Putamen (tissue), 1 donor: ENCODE measurements at places on chromosomes 11 and 22.

DNA sequence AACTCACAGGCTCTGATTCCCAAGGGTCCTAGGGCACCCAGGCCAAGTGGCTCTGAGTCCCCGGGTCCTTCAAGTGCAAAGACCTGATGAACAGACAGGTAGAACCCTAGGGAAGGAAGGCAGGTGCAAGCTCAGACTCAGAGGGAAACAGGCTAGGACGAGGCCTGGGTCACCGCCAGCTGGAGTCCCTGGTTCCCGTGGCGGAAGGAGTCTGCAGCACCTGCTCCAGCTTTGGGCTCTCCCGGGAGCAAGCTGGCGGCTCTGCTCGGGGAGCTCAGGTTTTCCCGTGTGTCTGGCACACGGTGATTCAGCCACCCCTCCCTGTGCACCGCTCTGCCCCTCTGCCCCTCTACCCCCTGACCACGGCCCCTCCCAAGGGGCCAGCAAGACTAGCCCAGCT lies 59.8 kb downstream of the WNT7B start:
- DNase-seq, result no peak

DNA sequence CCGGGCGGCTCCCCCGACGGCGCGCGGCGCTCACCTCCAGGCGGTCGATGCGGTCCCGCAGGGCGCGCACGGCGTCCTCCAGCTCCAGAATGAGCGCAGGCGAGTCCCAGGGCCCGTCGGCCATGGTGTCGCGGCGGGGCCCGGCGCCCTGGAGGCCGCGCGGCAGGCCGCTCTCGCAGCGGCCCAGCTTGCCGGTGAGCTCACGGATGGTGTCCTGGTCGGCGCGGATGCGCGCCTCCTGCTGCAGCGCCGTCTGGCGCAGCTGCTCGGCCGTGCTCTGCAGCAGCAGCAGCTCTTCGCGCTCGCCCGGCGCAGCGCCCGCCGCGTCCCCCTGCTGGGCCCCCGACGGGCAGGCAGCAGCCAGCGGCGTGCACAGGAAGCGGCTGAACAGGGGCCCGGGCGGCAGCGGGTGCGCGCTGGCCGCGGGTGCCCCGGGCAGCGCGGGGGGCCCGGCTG lies 599 bp downstream of the NPTXR start:
- peak; percentile 42 for DNase-seq

DNA sequence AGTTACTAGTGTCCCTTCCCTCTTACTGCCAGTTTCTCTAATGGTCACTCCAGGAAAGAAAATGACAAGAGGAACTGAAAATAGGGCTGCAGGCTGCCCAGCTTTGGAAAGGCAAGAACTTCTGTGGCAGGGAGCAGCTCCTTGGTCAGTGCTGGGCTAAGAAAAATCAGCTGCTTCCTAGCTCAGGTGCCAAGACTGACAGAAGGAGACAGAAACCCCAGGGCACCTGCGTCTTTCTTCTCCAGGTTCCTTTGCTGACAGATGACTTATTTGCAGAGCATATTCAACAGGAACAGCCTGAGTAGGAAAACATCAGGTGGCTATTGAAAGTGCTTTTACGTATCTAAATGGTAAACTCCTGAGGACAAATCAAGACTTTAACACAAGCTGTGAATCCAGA lies 25.4 kb downstream of the MAML2 start:
- no peak for DNase-seq

GRCh38 chr11:18563090-18563730 lies 25.3 kb downstream of the UEVLD start:
- no peak for DNase-seq

DNA sequence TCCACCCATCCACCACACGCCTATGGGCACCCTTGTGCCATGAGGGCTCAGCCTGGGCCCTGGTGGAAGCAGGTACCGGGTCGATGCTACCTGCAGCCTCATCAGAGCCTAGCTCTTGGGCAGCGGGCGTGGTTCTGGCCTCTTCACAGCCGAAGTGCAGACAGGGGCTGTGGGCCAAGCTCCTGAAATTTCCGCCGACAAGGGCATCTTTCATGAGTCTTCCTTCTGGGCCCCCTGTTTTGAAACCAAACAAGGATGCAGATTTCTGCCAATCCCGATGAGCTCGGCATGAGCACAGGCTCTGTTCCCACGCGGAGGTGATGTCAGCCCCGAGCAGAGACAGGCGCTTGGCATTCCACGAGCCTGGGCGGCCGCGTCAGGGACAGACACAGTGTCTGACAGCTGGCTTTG lies 22.6 kb upstream of the MGAT3 start:
- peak; percentile 90 for DNase-seq

GRCh38 chr11:118438314-118438931 lies 2.1 kb downstream of the KMT2A start:
- peak; percentile 81 for DNase-seq

DNA sequence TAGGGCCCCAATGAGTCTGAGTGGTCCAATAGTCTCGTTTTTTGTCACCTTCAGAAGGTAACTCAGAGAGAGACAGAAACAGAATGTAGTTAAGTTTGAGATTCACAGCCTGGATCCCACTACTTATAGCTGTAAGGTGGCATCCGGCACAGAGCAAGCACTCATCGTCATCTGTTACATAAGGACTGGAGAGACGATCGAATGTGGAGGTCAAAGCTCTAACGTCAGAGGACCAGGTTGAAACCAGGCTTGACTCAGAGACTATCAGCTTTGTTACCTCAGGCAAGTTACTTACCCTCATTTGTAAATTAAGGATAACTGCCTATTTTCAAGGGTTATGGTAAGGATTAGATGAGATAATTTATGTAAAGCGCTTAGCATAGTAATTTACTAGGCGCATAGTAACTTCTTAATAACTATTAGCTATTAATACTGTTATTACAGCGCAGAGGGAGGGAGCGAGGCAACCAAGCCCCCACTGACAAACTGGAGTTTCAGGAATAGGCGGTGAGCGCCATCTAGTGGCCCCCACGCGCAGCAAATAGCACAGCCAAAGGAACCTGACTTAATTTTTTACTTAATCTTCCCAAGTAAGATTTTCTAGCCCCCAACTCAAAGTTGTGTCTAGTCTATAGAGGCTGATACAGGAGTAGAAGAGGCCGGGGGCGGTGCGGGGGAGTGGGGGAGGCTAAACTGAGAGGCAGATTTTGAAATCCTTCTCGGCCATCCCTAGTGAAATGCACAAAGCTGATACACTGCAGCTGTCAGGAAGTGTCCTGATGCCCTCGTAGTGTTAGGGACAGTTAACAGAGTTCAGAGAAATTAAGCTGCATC lies 29.0 kb upstream of the API5 start:
- no peak for DNase-seq

DNA sequence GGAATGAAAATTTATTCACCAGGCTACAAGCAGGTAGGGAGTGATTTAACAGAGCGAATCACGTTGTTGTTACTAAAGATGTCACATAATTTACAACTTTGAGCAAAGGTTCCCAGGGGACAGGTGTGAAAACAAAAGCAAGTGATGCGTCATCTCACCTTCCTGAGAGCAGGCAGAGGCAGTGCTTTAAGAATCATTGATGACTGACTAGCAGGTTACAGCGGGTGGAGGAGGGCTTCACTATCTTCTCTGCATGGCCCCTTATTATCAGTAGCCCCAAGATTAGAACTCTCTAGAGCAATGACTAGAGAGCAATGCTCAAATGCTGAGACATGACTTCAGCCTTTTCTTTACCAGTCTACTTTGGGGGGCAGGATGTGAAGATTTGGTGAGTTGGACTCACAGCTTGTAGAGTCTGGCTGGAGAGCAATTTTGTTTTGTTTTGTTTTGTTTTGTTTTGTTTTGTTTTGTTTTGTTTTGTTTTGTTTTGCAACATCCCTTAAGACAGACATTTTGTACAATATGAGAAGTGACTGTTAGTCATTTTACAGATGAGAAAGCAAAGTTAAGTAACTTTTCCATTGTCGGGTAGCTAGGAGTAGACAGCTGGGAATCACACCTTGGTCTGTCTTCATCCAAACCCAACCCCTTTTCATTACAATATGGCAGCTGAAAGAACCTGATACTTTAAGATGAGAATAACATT lies 84.8 kb downstream of the SLC1A2 start:
- DNase-seq, result no peak

GRCh38 chr11:19345848-19346681 lies 105.3 kb upstream of the E2F8 start:
- peak; percentile 60 for DNase-seq

DNA sequence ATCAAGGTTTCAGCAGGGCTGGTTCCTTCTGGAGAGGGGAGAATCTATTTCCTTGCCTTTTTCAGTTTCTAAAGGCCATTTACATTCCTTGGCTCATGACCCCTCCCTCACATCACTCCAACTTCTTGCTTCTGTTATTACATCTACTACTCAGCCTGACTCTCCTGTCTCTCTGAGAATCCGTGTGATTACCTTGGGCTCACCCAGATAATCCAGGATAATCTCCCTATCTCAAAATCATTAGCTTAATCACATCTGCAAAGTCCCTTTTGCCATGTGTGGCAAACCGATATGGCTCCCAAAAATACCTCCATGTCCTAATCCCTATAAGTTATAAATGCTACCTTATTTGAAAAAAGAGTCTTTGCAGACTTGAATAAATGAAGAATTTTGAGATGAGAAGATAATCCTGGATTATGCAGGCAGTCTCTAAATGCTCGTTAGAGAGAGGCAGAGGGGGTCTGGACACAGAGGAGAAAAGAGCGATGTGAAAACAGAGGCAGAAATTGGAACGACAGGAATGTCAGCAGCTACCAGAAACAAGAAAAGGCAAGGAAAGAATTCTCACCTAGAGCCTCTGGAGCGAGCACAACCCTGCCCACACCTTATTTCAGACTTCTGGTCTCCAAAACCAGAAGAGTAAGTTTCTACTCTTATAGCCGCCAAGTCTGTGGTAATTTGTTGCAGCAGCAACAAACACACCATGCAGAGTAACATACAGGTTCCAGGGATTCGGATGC lies 23.6 kb upstream of the ARHGAP32 start:
- DNase-seq, result no peak

GRCh38 chr11:2459016-2459725 lies 14.4 kb downstream of the KCNQ1 start:
- DNase-seq, result no peak

- no peak for DNase-seq
These were observed 41.7 kb downstream of the THAP12 start for GRCh38 chr11:76339221-76339620.

- no peak for DNase-seq
These were observed 300.7 kb upstream of the PDGFD start for GRCh38 chr11:104464691-104465090.

DNA sequence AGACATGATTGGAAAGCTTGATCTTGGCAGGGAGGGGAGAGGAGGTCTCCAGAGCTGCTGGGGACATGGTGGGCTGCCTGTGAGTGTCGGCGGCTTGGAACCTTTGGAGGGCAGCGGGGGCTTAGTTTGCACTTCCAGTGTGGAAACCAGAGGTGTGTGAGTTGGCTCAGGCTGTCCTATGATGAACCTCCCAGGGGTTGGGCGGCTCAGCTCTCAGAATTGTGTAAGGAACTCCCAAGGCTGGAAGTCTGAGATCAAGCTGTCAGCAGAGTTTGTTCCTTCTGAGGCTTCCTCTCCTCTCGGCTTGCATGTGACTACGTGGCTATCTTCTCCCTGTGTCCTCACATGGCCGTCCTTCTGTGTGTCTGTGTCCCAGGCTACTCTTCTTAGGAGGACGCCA lies 87.9 kb upstream of the B3GAT1 start:
- no peak for DNase-seq

DNA sequence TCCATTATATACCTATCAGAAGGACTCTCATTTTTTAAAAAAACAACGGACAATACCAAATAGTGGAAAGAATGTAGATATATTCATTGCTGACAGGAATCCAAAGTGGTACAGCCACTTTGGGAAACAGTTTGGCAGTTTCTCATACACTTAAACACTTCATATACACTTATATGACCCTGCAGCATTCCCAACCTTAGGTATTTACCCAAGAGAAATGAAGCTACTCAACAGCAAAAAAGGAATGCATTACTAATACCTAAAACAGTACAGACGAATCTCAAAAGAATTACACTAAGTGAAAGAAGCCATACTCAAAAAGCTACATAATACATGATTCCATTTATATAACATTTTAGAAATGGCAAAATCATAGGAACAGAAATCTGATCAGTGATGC lies 51.5 kb downstream of the RBFOX2 start:
- no peak for DNase-seq

- DNase-seq, result no peak
These were observed 82.5 kb upstream of the TEAD1 start for GRCh38 chr11:12591706-12592105.

- no peak for DNase-seq
These were observed 219.0 kb upstream of the ZBED5 start for GRCh38 chr11:11076879-11077278.

- DNase-seq, result no peak
These were observed 59.9 kb downstream of the SLC1A2 start for GRCh38 chr11:35359321-35360054.

DNA sequence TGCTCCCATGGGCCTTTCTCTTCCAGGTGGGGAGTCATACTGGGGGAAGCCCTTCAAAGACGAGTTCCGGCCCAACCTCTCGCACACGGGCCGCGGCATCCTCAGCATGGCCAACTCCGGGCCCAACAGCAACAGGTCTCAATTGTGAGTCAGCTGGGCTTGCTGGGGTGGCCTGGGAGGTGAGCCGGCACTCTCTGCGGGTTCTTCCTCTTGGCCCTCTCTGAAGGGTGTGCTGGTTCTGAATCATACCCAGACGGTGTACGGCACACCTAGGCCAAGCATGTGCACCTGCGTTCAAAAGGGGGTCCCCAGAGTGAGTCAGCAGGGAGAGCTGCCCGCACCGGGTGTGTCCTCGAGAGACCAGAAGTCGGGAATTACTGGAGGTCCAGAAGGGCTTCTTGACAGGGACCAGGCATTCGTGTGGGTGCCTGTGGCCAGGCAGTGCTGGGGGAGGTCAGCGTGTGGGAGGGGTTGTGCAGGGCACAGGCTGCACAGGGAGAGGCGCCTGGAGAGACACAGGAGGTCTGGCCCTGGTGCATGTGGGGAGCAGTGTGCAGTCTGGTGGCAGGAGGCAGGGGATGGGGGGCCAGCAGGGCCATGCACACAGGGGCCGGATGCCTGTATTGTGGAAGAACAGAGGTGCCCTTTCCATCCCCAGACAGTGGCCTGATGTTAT lies 23.0 kb downstream of the PPIL2 start:
- DNase-seq, result no peak

GRCh38 chr11:74559934-74560309 lies 32.5 kb upstream of the POLD3 start:
- no peak for DNase-seq

GRCh38 chr11:35040221-35040942 lies 98.6 kb upstream of the CD44 start:
- no peak for DNase-seq

DNA sequence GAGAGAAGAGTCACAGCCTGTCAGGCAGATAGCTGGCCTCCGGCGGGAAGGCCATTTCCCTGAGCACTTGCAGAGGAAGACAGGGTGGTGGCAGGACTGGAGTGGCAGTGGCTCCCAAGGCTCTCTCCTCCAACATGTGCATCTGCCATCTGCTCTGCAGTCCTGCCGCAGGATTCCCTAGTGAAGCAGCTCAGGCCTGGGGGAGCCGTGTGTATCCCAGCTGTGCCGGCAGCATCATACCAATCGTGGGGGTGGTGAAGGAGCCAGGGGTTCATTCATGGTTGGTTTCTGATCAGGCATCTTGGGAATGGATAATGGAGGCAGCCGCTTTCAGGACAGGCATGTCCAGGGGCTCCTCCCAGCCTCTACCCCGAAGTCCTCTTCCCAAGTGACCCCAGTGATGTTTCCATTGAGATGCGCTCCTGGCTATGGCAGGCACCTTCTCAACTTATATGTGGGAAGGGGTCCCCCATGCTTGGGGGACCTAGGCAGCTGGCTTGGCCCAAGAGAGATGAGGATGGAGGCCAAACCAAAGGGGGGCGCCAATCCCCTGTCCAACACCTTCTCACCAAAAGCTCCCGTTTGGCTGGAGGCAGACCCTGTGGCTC lies 6.1 kb downstream of the TAGLN start:
- DNase-seq, result no peak

GRCh38 chr22:48751539-48752437 lies 1075.9 kb downstream of the BRD1 start:
- DNase-seq, result no peak
